CD4-positive, alpha-beta T cell treated with Interleukin-15 for 1 hour (primary cell): ENCODE measurements at places on chromosomes 5 and 9.

DNA sequence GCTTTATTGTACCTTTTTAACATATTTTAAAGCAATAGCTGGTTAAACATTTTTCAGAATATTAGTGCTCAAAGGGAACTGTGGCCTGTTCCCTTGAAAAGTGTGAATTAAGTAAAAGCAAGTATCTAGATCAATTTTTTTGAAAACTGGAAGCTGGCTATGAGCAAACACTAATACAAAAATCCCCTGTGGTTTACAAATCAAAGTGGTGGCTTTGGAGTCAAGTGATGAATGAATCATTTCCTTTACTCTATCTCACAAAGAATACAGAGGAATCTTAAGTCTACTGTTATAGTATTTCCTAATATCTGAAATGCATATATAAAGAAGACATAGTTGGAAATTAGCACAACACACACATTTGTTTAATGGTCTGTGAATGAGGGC lies 212.4 kb upstream of the C9orf72 start:
- no peak for DNase-seq

GRCh38 chr5:103505581-103506305 lies 56.8 kb downstream of the NUDT12 start:
- no peak for DNase-seq

- DNase-seq, result no peak
Observed at GRCh38 chr5:176151281-176151680, 86.9 kb upstream of the SIMC1 start.

DNA sequence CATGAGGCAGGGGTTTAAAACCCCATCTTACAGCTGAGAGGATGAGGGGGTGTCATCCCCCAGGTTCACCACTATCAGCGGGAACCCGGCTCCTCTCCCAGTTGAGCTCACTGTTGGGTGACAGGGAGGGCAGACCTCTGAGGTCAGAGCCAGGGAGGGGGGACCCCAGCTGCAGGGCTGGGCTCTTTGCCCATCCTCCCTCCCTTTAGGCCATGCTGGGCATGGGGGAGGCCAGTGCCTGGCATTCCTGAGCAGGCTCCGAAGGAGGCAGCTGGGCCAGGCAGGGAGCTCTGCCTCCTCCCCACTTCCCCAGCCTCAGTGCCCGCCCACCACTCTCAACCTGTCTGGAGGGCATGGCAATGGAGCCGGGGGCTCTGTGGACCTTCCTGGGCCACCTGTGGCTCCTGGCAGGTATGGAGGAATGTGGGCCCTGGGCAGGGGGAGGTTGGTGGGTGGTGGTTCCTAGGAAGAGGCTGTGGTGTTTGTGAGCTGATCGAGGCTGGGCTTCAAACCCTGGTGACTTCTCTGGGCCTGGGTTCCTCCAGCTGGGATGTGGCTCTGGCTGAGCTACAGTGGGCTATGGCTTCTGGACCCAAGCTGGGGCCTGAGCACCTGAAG lies 12.6 kb downstream of the CRB2 start:
- DNase-seq, result no peak

DNA sequence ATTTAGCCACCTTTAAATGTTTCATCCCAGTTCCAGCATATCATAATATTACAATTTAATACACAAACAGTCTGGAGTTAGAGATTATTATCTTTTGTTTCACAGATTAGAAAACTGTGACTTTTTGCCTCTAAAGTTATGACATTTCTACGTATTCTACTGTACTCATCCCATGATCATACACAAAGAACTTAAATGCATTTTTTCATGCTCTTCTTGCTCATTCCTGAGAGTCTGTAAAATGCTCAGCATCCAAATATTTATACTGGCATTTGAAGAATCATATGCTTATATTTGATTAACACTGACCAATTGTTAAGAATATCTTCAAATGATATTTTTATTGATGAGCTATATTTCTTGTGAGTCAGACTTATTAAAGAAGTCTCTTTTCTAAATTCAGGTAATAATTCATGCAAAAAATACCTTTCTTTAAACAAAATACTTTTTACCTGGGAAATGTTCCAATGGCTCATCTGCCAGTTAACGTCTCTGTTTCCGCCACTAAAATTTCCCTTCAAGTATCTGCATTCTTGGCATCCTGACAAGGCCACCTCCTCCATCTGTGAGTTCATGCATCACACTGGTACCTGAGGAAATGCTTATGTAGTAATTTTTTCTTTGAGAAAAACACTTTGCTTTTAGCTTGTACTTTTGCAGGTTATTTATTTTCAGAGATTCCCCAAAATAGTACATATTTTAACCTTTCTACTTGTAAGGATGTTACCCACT lies 139.6 kb upstream of the RASA1 start:
- DNase-seq, result no peak

- no peak for DNase-seq
Observed at GRCh38 chr9:136623842-136624183, 38.9 kb upstream of the EGFL7 start.

DNA sequence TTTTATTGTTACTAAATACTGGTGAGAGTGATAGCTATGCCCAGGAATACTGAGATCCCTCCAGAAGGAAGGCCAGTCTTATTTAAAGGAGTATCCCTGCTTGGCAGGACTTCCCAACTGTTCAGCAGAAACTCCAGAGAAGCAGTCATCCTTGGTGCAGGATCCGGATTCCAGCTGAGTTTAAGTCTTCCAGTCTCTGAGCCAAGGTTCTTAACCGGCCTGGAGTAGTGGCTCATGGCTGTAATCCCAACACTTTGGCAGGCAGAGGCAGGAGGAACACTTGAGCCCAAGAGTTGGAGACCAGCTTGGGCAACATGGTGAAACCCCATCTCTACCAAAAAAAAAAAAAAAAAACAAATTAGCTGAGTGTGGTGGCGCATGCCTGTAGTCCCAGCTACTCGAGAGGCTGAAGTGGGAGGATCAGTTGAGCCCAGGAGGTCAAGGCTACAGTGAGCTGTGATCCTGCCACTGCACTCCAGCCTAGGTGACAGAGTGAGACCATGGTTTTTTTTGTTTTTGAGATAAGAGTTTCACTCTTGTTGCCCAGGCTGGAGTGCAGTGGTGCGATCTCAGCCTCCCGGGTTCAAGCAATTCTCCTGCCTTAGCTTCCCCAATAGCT lies 7.6 kb downstream of the NAIF1 start:
- no peak for DNase-seq

- DNase-seq, result no peak
Observed at GRCh38 chr9:120653762-120654161, 60.5 kb downstream of the MEGF9 start.

GRCh38 chr9:70427161-70427945 lies 12.9 kb upstream of the KLF9 start:
- DNase-seq, result no peak

DNA sequence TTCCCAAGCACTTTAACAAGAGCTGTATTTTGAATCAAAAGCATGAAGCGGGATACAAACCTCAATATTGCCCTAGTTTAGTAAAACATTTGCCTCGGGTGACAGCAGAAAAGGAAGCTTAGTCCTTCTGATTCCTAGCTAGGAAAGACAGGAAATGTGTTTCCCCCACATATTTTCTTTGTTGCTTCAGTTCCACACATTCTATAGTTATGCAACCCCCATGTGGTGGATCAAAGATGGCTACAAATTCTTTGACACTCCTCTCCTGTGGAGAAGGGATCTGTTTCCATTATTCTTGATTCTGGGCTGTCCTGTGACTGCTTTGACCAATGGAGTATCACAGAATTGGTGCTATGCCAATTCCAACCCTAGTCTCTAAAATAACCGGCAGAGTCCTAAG lies 89.1 kb upstream of the SLC30A5 start:
- no peak for DNase-seq

DNA sequence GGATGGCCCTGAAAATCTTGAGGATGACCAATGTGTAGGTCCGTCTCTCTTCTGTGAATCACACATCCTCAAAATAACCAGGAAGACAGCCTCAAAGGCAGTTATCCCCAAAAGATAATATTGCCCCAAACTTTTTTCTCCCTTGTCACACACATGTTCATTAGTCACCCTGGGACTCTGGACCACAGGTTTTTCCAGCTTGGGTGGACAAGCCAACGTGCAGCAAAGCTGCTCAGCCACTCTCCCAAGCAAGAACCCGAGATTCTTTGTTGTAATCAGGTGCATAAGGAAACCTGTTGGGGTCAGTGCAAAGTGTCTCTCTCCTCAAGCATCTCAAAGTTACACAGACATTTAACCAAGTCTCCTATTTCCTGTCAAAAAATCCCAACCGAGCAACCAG lies 196.6 kb downstream of the GNA14 start:
- DNase-seq, result no peak

GRCh38 chr9:136700304-136700703 lies 12.1 kb upstream of the DIPK1B start:
- DNase-seq, result no peak

DNA sequence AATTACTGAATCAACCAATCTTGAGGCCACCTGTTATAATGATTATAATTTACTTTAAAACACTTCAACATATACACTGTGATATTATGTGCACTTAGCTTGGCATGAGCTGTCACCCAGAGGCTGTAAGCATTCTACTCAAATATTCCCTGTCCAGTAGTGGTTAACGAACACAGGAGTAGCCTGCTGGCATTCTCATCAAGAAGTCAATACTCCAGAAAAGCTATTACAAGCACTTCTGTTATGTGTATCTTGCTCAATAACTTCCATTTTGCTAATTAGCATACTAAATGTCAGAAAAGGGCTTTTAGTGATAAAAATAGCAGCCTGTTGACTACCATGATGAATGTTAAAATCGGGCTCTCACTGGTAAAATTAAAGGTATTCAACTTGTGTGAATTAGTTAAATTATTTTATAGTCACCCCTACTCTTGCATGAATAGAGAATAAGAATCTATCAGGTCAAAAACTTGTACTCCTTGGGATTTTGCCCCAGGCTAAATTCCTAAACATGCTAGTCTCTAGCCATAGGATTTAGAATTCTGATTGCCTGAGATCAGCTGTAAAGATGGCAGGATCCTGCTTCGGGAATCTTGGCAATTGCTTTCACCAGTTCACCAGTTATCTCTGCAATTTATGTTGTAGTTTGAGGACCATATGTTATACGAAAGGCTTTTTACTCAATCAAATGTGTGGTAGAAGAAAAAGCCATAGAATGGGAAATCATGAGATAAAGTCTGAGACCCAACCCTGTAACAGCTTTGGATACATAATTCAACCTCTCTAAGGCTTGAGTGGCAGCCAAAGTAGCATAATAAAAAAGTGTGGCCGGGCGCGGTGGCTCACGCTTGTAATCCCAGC lies 43.4 kb upstream of the PAM start:
- DNase-seq, result no peak

DNA sequence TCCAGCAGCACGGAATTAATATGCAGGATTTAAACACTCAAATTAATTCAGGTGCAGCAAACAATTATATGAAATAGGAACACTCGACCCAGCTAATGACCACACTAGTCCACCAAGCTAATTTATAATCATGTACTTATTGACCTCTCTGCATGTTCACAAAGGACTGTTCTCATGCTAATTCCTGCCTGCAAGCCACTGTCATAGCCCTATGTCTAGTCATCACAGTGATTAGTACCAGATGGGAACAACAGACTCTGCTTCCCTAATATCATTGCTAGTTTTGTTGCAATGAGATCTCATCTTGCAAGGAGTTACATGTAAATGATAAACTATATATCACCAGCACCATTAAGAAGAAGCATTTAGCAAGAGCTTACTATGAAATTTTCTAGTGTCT lies 553.0 kb upstream of the GRAMD2B start:
- DNase-seq, result no peak

DNA sequence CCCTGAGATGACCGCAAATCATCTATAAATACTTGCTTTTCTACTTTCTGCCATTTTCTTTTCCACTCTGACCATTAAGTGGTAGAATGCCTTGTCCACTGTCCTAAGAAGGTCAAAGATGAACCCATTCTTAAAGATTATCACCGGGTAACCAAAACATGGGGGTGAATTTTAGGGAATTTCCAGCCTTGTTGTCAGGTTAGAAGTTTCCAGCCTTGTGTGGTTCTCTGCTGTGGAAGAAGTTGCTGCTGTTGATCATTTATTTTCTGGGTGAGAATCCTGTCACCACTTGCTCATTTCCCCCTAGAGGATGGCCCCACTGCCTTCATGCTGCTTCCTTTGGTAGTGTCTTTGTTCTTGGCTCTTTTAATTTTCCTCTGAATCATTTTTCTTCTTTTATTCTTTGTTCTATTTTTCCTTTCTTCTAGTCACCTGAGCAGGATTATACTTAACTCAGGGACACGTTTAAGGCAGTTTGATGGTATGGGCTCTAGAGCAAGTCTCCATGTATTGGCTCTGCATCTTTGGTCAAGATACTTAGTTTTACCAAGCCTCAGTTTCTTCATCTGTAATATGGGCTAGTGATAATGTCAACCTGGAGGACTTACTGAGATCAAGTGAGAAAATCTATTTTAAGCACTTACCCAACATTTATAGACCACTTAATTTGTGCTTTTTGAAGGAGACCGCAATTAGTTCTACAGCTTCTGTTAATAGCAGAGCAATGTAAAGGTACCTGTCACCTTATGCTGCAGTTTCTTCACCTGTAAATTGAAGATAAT lies 266.2 kb downstream of the ARHGAP26 start:
- no peak for DNase-seq

DNA sequence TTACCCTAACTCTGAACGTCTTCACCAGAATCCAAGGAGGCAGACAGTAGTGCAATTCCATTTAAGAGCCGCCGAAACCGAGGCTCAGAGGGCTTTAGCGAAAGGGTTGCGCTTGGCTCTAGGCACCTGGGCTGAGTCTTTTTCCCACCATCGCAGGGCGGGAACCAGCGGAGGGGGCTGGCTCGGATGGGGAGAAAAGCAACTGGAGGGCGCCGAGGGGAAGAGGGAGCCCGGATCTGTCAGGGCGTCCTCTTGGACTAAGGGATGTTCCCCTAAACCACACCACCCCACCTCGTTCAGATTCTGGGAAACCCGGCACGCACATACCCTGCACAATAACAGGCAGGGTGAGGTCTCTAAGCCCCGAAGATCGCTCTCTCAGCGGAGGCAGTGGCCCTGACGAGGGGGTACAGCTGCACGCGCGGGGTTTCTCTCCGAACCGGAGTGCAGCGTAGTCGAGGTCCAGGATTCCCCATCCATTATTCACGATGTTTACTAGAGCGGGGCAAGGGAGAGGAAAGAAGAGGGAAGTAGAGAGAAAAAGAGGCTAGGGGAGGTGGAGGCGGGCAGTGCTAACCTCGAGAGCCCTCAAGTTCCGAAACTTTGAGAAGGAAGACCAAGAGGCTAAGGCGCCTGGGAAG lies 1.3 kb upstream of the POU4F3 start:
- no peak for DNase-seq

DNA sequence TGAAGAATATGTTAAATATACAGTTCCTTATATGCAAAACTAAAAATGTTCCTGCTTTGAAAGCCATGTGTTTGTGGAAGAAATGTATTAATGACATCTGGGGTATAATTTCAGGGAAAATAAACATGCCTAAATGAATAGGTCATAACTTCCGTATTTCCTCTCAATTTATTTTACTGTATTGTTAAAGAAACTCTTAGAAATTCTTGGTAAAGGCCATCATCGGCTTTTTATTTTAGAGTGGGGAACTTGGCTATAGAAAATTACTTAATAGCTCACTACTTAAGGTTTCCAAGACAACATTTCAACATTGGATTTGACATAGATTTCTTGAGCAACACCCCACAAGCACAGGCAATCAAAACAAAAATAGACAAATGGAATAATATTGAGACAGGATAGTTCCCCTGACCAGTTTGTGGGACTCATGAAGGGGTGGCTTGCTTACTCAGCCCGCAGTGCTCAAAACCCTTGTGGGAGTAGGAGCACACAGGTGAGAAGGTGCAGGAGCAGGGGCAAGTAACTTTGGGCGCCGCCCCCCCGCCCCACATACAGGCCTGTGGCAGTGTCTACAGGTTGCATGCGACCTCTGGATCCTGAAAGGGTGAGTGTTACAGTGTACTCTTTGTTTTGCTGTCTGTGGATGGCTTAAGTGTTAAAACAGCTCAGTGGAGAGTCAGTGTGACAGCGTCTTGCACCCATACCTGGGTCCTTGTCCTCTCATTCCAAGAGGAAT lies 891.4 kb upstream of the C9orf72 start:
- DNase-seq, result no peak
